ENCODE measurements at places on chromosomes 3 and 15.

DNA sequence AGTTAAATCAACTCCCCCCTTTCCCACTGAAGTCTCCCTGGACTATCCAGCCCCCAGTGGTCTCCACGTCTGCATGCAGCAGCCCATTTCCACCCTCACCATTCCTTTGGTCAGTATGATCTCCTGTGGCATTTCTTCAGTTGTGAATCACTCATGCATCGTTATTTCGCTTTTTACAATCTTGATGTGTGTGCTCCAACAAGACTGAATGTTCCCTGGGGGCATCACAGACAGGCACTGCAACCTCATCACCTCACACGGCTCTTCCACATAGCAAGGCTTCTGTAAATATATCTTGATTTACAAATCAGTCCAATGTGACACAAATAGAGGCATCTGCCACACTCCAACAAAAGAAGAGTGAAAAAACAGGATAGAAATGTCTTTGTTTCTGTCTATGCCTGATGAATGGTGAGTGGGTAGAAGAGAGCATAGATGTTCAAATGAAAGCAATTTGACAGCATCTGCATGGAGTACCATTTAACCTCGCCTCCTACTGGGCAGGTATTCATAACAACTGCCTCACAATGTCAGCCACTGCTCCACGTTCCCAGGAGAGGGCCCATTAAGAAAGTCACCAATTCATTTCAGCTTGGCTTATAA, 5.2 kb downstream of the HEG1 start:
- no peak for DNase-seq

- no peak for DNase-seq
These were observed 441.1 kb upstream of the DPH6 start for GRCh38 chr15:35987056-35987455.

DNA sequence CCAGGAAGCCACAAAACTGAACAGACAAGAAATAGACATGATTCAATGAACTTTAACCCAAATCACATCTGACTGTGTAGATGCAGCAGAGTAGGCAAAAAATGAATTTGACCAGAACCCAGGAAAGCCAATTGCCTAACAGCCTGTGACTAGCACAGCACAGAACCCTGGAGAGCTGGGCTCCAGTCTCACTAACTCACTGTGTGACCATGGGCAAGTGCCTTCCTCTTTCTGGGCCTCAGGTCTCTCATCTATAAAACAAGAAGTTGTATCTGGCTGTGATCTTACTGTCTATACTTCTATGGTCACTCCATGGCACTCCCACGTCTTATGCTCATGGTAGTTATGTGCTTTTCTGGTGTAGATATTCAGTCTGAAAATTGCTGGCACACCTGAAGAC, 48.1 kb upstream of the USP3 start:
- DNase-seq, result no peak

DNA sequence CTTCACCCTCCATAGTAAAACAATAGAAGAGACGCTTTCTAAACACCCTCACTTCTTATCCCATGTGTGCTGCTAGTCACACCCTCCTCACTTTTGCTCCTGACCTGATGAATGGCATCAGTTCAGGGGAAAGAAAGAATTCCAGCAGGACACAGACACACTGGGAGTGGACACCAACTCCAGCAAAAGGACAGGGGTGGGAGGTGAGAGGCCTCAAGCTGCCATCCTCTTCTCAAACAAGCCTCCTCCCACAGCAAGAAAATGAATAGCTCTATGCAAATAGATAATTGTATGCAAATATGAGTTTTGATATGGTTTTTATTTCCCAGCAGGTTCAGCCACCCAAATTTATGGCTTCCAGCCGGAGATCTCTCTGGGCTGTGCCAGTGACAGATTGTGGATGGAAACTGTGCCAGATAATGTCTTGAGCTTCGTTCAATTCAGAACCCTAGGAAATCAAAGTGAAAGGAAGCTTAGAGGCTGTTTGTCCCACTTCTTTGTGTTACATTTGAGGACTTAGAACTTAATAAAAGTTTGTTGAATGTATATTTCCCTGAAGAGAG, 209.3 kb upstream of the PPP2R3A start:
- DNase-seq, result no peak

GRCh38 chr15:96444865-96445264, 114.4 kb downstream of the NR2F2 start:
- no peak for DNase-seq

- DNase-seq, result no peak
These were observed 27.1 kb downstream of the SLC12A1 start for GRCh38 chr15:48233246-48233645.

- peak; percentile 82 for DNase-seq
These were observed 465.0 kb upstream of the ROBO1 start for GRCh38 chr3:80232760-80233159.

- no peak for DNase-seq
These were observed 34.5 kb upstream of the B3GALNT1 start for GRCh38 chr3:161139686-161140085.

DNA sequence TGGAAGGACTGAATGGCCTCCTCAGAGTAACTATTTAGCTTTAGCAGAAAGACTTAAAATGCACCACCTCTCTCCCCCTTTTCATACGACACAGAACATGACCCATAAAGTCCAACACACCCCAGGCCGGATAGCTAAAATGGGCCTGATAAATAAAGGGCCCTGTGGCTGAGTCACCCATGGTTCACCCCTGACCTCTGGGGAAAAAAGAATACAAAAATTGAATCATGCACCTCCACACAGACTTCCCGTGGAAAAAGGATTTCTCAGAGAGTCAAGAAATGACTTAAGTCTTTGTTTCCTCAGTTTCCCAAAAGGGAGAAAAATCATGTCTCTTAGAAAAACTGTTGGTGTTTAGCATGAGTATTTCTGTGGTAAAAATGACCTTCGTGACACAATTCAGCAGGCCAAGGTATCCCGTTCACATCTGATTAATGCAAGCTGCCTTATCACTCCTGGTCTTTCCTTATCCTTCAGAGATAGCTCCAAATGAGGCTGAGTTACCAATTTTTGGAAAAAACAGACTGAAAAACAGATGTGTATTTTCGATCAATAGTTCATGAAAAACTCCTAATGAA, 34.0 kb upstream of the ARHGEF3 start:
- no peak for DNase-seq

GRCh38 chr3:179720196-179720595, 67.4 kb downstream of the USP13 start:
- no peak for DNase-seq

GRCh38 chr3:1787094-1787493, 311.6 kb upstream of the CNTN4 start:
- DNase-seq, result no peak

GRCh38 chr3:149494022-149494758, 19.7 kb downstream of the TM4SF4 start:
- DNase-seq, result peak; percentile 35

DNA sequence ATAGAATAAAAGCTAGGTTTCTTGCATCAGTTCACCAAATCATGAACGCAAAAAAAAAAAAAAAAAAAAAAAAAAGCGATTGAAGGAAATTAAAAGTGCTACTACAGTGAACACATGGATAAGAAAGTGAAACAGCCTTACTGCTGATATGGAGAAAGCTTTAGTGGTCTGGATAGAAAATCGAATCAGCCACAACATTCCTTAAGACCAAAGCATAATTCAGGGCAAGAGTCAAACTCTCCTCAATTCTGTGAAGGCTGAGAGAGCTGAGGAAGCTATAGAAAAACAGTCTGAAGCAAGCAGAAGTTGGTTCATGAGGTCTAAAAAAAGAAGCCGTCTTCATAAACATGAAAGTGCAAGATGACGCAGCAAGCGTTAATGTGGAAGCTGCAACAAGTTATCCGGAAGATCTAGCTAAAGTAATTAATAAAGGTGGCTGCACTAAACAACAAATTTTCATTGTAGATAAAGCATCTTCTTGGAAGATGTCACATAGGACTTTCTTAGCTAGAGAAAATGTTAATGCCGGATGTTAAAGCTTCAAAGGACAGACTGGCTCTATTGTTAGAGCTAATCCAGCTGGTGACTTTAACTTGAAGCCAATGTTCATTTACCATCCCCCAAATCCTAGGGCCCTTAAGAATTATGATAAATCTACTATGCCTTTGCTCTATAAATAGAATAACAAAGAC, 19.2 kb downstream of the P3H2 start:
- peak; percentile 50 for DNase-seq

DNA sequence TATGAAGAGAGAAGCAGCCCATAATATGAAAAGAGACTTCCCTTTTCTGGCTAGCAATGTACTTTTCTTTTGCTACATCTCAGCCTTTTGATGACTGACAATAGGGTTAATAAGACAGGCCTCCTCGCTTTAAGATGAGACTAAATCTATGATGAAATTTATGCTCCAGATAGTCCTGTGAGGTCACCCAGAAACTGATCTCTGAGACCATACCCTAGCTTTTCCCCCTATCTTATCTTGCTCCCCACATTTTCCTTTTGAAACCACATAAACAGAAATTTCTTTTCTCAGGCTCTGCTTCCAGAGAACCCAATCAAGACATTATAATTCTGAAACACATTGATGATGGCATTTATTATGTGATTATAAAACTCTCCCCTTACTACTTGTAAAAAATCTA, 168.8 kb upstream of the CADM2 start:
- DNase-seq, result no peak

DNA sequence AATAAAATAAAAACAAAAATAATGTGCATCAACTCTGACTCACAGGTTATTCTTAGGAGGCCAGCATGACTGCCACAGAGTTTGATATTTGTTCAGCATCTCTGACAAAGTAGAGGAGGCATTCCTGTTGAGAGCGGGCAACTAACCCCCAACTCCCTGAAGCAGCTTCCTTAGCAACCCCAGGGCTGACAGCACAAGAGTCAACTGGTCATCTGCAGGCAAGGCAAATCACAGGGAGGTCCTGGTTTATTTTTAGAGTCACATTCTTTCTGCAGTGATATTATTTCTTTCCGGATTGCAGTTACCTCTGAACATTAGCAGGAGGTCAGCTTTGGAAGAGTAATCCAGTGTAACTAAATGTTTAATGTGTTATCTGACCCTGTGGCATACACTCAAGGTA, 273.0 kb downstream of the PLCL2 start:
- DNase-seq, result no peak

DNA sequence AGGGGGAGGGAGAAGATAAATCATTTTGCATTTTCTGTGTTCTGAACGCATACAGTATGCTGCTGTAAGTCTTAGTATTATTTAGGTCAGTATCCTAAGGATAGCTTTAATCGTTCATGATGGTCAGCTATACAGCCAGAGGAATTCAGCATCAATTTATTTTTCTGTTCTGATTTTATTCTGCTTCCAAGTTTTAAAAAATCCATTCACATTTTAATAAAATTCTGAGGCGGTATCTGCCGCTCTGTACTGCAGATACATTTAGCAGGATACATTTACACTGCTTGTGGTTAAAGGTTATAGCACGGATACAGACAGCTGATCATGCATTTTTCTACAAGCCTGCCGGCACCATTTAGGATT, 17.8 kb downstream of the ZBTB38 start:
- no peak for DNase-seq

DNA sequence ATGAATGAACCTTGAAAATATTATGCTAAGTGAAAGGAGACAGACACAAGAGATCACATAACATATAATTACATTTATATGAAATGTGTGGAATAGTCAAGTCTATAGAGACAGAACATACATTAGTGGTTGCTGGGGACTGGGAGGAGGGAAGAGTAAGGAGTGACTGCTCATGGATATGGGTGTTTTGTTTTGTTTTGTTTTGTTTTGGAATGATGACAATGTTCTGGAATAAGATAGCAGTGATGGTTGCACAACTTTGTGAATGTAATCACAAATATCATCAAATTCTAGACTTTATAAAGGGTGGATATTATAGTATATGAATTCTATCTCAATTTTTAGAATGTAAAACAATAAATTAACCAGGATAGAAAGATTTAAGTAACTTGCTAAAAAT, 57.4 kb upstream of the PHLDB2 start:
- no peak for DNase-seq

DNA sequence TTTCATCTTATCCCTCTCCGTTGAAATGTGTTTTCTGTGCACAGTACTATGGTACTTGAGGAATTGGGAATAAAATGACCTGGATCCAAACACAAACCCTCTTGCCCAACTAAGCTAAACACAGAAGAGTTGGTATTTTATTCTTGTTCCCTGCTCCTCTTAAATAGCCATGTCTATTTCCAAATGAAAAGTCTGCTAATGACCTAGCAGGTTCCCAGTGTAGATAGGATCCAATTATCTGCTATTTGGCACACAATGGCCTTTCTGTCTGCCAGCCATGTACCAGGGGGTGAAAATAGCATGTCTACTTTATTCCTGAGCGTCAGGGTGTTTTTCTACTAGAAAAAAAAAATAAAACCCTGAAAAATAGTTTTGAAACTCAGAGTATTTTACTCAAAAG, 657.0 kb upstream of the NAALADL2 start:
- no peak for DNase-seq

DNA sequence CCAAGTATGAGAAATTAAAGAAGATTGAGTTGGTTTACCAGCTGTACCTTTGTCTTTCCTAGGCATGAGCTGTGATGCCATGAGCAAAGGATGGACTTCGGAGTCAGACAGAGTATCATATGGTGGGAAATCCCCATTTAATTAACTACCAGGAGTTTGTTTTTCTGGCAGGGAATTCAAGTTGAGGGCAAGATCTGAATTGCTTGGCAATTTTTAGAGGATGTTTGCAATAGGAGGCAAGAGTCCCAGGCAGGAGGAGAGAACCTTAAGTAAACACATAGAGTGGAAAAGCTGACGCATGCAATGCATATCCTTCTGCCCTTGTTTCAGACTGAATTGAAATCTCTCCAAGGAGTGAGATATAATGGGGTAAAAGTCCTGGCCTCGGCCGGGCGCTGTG, 569.7 kb upstream of the MDFIC2 start:
- no peak for DNase-seq

DNA sequence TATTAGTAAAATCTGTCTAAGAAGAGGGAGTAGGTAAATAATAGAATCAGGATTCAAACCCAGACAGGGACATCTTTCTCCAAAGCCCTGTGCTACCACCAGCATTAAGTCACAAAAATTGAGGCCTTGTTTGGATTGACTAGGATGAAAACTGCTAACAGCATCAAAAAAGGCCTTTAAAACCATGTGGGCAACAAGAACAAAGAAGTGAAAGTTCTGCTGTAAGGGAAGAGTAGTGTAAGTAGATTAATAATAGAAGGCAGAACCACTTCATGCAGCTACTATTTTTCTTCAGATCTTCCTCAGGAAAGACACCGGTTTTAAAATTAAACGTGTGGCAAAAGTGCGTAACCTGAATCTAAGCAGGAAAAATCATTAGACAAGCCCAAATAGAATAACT, 15.3 kb upstream of the KBTBD12 start:
- no peak for DNase-seq

DNA sequence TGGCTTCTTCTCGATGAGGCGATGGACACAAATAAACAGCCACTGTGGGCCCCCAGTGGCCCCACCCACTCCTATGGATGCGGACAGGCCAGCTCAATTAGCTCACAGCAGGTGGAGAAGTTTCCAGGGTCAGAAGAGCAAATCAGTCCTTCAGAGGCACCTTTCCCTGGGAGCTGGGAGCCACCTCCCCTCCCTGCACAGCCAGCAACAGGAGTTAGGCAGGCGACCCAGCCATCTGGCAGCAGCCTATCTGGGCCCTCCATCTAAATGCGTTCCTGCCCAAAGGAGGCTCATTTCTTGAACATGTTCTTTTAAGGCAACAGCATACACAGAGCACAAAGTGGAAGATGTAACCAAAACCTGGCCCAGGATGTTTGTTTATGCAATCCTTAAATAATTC, 211.9 kb upstream of the ARRDC4 start:
- no peak for DNase-seq

Measured in ACHN (cell line).